ENCODE measurements at places on chromosomes 7 and 10.
A peak's percentile ranks its signal among the peaks of the same experiment; 100 is the strongest.

GRCh38 chr10:61779950-61780659 is 117.4 kb downstream of the CABCOCO1 start:
- DNase-seq: peak; percentile 75

GRCh38 chr7:50920031-50920635 is 137.4 kb upstream of the GRB10 start:
- DNase-seq: no peak

DNA sequence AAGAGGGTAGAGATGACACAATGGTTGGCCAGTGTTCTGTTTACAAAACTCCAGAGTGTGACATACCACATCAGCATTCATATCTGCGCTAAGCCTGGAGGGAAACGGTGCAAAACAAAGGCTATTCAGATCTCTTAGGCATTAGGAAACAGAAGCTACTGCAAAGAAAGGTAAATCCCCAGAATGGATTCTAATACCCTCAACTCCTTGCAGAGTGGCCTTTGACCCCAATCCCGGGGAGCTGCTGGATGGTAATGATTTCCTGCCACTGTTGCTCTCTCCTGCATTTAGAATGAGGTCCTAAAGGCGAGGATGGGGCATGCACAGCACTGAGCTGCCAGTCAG is 65.2 kb downstream of the AOAH start:
- no peak for DNase-seq

DNA sequence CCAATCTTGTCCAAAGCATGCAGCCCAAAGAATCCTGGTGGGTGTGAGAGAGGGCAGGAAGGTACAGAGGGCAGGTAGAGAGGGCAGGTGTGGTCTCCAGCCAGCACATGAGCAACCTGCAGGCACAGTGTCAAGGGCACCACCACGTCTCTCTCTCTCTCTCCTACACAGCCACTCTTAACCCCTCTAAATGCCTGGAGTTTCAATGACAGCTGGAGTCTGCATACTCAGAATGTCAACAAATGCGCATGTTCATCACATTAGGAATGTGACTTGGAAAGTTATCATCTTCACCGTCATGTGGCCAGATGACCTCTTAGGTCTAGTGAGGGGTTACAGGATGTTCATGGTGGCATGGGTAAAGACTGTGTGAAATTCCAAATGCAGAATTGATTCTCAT is 456.8 kb downstream of the SORCS1 start:
- no peak for DNase-seq

GRCh38 chr10:122966879-122967278 is 12.9 kb upstream of the C10orf88 start:
- DNase-seq: no peak

- no peak for DNase-seq
These were observed 1.4 kb downstream of the PARD3 start for GRCh38 chr10:34813626-34814222.

GRCh38 chr7:45132708-45133320 is 21.3 kb upstream of the TBRG4 start:
- DNase-seq: no peak

DNA sequence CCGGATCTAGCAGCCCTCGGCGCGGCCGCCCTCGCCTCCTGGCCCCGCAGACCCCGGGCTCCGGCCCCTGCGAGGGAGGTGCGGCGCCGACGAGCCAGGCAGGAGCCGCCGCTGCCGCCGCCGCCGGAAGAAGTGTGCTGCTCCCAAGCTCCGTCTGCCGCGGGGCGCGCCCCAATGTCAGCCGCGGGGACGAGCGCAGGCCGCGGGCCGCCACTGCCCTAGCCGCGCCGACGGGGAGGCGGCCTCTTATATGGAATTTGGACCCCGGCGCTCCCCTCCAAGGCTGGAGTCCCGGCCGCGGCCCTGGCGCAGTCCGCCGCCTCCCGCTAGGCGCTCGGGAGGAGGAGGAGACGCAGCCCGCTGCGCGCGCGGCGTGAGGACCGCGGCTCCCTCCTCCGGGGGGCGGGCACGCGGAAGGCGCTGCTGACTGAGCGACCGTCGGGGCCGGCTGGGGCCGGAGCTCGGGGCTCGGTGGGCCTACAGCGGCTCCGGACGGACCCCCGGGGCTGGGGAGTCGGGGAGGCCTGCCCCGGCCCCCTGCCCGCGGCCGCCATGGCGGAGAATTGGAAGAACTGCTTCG is at the start of gene TRIM8:
TRIM8 (plus strand) TSS at position 414 of the 580 bp plus-strand sequence; CDS start at position 553, 139 bp downstream.
- DNase-seq: no peak

GRCh38 chr10:74202356-74202755 is 51.3 kb downstream of the ADK start:
- no peak for DNase-seq

DNA sequence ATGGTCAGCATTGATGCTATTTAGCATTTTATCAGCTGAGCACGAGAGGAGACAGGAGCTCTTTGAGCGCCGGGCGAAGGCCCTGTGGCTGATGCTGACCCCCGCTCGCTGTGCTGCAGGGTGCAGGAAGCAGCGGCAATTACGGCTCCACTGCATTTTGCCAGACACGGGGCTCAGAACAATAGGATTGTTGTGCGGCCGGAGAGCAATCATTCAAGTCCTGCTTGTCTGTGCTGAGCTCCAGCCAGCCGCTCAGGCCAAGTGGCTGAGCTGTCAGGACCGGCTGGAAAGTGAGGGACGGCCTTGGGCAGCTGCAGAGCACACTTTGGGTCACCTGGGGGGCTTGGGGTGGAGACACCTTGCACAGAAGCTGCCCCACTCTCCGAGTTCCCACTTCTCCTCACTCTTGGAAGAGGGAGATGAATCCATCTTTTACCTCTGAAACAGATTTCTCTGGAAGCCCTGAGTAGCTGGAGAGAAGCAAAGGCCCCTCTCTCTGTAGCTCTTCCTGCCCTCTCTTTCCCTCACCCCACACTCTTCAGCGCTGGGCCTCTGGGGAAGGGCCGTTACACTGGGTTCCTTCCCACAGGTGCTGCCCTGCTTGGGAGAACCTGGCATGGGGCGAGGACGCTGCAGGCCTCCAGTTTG is 17.3 kb upstream of the ADARB2 start:
- no peak for DNase-seq

GRCh38 chr10:78821052-78821451 is 247.7 kb upstream of the ZMIZ1 start:
- no peak for DNase-seq

- no peak for DNase-seq
These were observed 22.3 kb upstream of the TSPAN33 start for GRCh38 chr7:129122078-129122750.

- DNase-seq: no peak
These were observed 513.6 kb downstream of the HTR7 start for GRCh38 chr10:90344226-90344625.

DNA sequence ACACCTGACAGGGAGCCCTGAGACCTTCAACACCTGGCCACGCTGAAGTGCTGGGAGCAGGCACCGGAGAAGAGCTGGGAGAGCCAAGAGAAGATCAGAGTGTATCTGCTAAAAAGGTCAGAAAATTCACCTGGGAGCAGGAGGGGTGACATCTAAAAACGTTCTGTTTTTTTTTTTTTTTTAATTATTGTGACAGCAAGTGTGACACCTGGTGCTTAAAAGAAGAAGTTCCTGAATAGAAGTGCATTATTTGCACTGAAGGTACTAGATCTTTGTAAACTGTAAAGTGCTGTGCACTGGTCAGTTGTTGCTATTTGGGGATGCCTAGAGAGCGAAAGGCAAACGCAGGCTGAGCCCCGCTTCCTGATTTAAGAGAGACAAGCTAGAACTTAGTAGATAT is 422.0 kb downstream of the PLXNA4 start:
- DNase-seq: no peak

DNA sequence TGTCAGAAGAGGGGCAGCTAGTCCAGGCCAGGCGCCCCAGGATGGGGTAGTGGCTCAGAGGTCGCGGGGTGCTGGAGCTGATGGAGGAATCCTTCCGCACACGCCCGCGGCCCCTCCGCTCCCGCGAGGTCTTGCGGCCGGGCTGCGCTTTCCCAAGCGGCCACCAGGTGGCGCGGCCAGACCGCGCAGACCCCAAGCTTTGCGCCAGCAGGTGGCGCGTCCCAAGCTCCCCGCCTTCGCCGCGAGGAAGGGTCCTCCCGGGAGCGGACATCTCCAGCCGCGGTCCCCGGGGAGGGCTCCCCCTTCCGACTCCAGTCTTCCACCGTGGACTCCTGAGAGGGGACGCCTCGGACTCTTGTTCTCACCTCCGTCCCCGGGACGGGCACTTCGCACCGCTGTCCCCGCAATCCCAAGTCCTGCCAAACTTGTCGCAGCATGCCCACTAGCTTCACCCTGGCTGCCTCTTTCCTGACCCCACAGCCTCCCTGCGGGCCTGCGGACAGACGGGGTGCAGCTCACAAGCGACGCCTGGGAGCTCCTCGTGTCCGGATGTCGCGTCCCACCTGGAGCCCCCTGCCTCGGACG is 19.4 kb downstream of the KCNK18 start:
- peak; percentile 70 for DNase-seq

- DNase-seq: no peak
These were observed 234.7 kb downstream of the CAMK1D start for GRCh38 chr10:12583891-12584595.
